Brain (organoid and tissue), 16 donors: ENCODE measurements at places on chromosomes 4 and X. TPM values are rescaled to one million over a fixed set of nuclear protein-coding genes. Genes with fewer than 3 reads are reported as not detected.

DNA sequence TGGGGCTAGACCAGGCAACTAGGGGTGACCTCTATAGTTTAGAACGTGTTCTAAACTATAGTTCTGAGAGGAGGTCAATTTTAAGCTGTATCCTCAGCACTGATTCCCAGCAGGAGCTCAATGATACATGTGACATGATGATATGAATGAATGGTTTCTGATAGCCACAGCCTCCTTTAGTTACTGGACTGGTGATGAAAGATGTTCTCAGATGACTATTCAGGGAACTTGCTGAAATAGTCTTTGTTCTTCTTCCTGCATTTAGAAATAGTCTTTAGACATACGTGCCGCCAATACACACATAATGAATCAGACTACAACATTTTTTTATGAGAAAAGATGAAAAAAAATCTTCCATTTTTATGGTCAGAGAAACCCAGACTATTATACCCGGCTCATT lies 116.3 kb upstream of the TMEM150C start:
- no peak for DNase-seq

GRCh38 chr4:138223231-138223910 lies 18.8 kb downstream of the SLC7A11 start:
- DNase-seq, result peak; percentile 34

ZIC3 gene
- polyA plus RNA-seq, result 0.24 TPM

ARX gene
- polyA plus RNA-seq, result 1.6 TPM

DNA sequence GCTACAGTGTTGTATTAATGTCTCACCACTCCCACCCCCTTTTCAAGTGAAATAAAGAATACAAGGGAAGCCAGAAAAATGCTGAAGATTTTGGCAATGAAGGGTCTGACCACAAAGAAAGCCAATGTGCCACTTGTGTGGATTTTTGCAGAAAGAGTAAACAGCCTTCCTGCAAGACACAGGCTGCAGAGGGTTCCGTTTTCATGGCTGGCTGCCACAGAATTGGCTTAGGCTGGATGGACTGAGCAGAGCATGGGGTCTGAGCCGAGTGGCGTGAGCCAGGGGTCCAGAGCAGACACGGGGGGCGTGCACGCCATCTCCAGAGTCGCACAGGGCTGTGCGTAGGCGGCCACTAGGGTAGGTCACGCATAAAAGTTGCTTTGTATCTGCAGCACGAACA lies 69.2 kb downstream of the MTNR1A start:
- peak; percentile 51 for DNase-seq

DNA sequence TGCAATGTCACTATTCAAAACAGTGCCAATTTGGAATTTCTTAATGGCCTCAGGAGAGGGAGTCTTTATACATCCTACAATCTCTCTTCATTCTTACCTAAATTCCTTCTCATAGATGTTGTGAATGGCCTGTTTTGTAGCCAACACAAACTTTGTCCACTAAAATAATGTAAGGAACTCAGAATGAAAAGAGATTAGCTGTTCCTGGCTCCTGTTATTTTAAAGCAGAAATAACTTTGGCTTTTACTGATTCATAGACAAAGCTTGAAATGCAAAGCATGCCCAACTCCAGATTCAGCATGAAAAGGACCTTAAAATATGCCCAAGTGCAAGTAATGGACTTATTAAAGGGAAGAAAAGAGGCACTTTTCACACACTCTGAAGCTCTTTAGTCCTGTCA lies 146.0 kb upstream of the GPC4 start:
- DNase-seq, result peak; percentile 17

GRCh38 chr4:86595426-86595805 lies 1.3 kb downstream of the PTPN13 start:
- DNase-seq, result no peak

KLKB1 gene
- polyA plus RNA-seq, result not detected

GRCh38 chrX:69162361-69162865 lies 2.8 kb downstream of the PJA1 start:
- no peak for DNase-seq

DNA sequence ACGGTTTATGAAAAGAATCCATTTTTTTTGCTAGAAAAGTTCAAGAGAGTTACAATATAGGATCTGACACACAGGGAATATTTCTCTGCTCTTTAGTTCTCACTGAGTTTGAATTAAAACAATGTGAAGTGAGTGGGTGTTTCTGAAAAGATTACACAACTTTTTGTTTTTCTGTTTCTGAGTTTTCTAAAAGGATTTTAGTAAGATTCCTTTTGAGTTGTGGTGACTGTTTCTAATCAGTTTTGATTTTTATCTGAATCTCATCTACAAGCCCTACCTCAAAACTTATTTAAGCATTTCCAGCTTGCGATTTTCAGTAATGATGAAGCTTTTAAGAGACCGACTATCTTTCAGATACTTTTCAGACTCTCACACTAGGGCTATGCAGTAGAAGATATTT lies 141.7 kb downstream of the GPAT3 start:
- DNase-seq, result no peak

GRCh38 chr4:20395160-20395773 lies 143.6 kb downstream of the SLIT2 start:
- DNase-seq, result peak; percentile 62

BBS12 gene
- polyA plus RNA-seq, result 1.0 TPM

GRCh38 chr4:138202686-138203085 lies 39.5 kb downstream of the SLC7A11 start:
- DNase-seq, result no peak
